ENCODE measurements at places on chromosomes 2 and 18. TPM values are rescaled to one million over a fixed set of nuclear protein-coding genes. Genes with fewer than 3 reads are reported as not detected.

The RAB6C gene
- total RNA-seq = not detected

The DSG1 gene
- total RNA-seq = 260 TPM

The RNMT gene
- 34.9 TPM for total RNA-seq

The C1GALT1C1L gene
- 0.89 TPM for total RNA-seq

The PLGLB2 gene
- 2.2 TPM for total RNA-seq

The CD8B gene
- 0.59 TPM for total RNA-seq

The SERPINB12 gene
- 64.6 TPM for total RNA-seq

The POU3F3 gene
- 0.59 TPM for total RNA-seq

The SLC5A7 gene
- total RNA-seq = 0.10 TPM

The VWA3B gene
- total RNA-seq = not detected

The LDLRAD4 gene
- total RNA-seq = 28.2 TPM

The SERPINB2 gene
- total RNA-seq = 153 TPM

The ARMC9 gene
- total RNA-seq = 8.8 TPM

The C2orf15 gene
- 1.4 TPM for total RNA-seq

The DLX1 gene
- total RNA-seq = 1.4 TPM

The RAPH1 gene
- 24.0 TPM for total RNA-seq

The SNED1 gene
- total RNA-seq = 9.7 TPM

The PLCL1 gene
- total RNA-seq = 10.9 TPM

The GCKR gene
- total RNA-seq = 0.49 TPM

The TEX51 gene
- not detected for total RNA-seq

The MYL1 gene
- 926 TPM for total RNA-seq

The ANKRD53 gene
- 2.1 TPM for total RNA-seq

The POTEC gene
- not detected for total RNA-seq

Measured in skin of body (tissue), 3 donors.